Upper lobe of right lung (tissue), 1 donor: ENCODE measurements at places on chromosomes 1 and 21. TPM values are rescaled to one million over a fixed set of nuclear protein-coding genes. Genes with fewer than 3 reads are reported as not detected.

- H3K4me3 ChIP-seq: no peak overlapping the region
- H3K36me3 ChIP-seq: no peaks in the 10 kb centered on the region
- DNase-seq: peak; percentile 59
- H3K27ac ChIP-seq: no peak overlapping the region
- no peaks in the 10 kb centered on the region for H3K27me3 ChIP-seq
Observed at GRCh38 chr21:45538381-45539045, 3.7 kb downstream of the SLC19A1 start.

DNA sequence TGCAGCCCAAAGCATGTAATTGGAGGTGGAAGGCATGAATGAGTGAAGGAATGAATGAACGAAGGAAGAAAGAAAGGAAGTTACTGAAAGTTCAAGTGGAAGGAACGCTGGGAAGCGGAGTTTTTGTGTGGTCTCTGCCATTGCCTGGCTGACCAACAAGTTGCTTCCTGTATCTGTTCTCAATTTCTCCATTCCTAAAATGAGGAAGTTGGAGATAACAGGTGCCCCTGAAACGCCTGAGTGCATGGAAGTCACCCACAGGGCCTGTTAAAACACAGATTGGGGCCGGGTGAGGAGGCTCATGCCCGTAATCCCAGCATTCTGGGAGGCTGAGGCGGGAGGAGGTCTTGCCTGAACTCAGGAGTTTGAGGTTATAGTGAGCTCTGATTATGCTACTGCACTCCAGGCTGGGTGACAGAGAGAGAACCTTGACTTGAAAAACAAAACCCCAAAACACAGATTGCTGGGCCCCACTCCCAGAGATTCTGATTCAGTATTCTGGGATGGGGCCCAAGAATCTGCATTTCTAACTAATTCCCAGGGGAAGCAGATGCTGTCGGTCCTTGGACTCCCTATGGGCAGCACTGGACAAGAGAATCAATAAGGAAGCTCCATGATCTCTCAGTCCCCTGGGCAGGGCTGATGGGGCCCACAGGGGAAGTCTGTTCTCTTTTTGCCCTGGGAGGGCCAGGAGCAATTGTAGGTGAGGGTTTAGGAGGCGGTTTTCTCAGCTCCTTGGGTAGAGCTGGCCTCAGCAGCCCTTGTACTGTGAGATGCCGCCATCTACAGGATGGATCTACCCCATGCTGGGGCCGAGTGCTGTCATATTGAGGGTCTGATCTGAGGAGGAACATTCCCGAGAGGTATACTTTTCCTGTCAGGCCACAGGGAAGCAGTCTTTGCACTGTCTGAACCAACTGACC lies 3.3 kb upstream of the CNR2 start:
- H3K36me3 ChIP-seq: no peaks in the 10 kb centered on the region
- DNase-seq: peak; percentile 81
- peaks cover 12% of the 10 kb centered on the region for H3K4me1 ChIP-seq
- no peaks in the 10 kb centered on the region for H3K27me3 ChIP-seq
- no peak overlapping the region for H3K4me3 ChIP-seq
- no peak overlapping the region for H3K27ac ChIP-seq

DNA sequence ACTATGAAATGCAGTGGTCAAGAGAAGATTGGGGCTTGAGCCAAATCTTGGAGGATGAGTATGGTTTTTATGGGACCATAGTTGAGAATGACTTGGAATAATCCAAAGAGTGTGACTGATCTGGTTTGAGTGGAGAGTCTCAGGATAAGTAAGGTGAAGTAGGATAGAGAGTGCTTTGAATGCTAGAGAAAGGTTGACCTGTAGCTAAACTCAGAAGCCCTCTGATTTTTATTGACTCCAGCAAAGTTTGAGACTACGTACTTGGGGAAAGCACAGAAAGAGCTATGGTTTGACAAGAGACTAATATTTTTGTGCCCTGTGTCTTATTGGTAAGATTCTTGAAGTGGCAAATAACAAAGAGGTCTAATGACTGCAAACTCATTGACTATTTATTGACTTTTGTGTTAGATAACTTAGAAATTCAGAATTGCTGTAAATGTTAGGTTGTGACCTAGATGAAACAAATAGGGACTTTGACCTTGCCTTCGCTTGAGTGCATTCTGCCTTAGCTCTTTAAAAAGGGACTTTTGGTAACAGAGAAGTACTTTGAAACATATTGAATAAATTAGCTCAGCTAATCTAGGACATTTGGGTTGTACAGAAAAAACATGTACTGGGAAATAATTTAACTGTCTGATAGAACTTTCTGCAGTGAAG lies 35.1 kb downstream of the UAP1 start:
- peaks cover 83% of the 10 kb centered on the region for H3K36me3 ChIP-seq
- H3K27me3 ChIP-seq: no peaks in the 10 kb centered on the region
- DNase-seq: no peak
- H3K27ac ChIP-seq: no peak overlapping the region
- H3K4me1 ChIP-seq: no peaks in the 10 kb centered on the region

Gene ERO1B
- total RNA-seq: 7.8 TPM

GRCh38 chr1:59315529-59316463 lies 18.9 kb downstream of the FGGY start:
- DNase-seq: no peak
- H3K4me3 ChIP-seq: no peak overlapping the region
- H3K36me3 ChIP-seq: no peaks in the 10 kb centered on the region

GRCh38 chr1:217494767-217495166 lies 136.1 kb downstream of the GPATCH2 start:
- H3K36me3 ChIP-seq: peaks cover 8% of the 10 kb centered on the region
- H3K27me3 ChIP-seq: no peaks in the 10 kb centered on the region
- H3K27ac ChIP-seq: no peak overlapping the region
- H3K4me3 ChIP-seq: no peak overlapping the region
- no peak for DNase-seq

- no peaks in the 10 kb centered on the region for H3K36me3 ChIP-seq
- H3K27me3 ChIP-seq: no peaks in the 10 kb centered on the region
- no peak overlapping the region for H3K4me3 ChIP-seq
- DNase-seq: no peak
- H3K4me1 ChIP-seq: no peaks in the 10 kb centered on the region
Observed at GRCh38 chr1:209527372-209527771, 56.1 kb upstream of the CAMK1G start.

Gene CELA3A
- total RNA-seq: not detected

Gene S100PBP
- total RNA-seq: 34.9 TPM

- no peak overlapping the region for H3K4me3 ChIP-seq
- H3K27ac ChIP-seq: peak overlapping the region; percentile 27
- peak; percentile 67 for DNase-seq
- no peaks in the 10 kb centered on the region for H3K27me3 ChIP-seq
- H3K36me3 ChIP-seq: no peaks in the 10 kb centered on the region
Observed at GRCh38 chr1:198656500-198656932, 17.7 kb downstream of the PTPRC start.

- peaks cover 9% of the 10 kb centered on the region for H3K4me1 ChIP-seq
- no peak overlapping the region for H3K27ac ChIP-seq
- H3K4me3 ChIP-seq: peak overlapping the region; percentile 29
- no peak for DNase-seq
- peaks cover 75% of the 10 kb centered on the region for H3K27me3 ChIP-seq
Observed at GRCh38 chr1:202709276-202710041, 795 bp downstream of the SYT2 start.

Gene ANKRD13C
- 20.9 TPM for total RNA-seq

GRCh38 chr1:218705911-218706893 lies 361.1 kb downstream of the TGFB2 start:
- no peaks in the 10 kb centered on the region for H3K4me1 ChIP-seq
- H3K36me3 ChIP-seq: no peaks in the 10 kb centered on the region
- no peak for DNase-seq
- no peak overlapping the region for H3K27ac ChIP-seq
- no peaks in the 10 kb centered on the region for H3K27me3 ChIP-seq

GRCh38 chr21:27528697-27529096 lies 561.8 kb upstream of the ADAMTS5 start:
- no peak overlapping the region for H3K27ac ChIP-seq
- no peak overlapping the region for H3K4me3 ChIP-seq
- H3K27me3 ChIP-seq: no peaks in the 10 kb centered on the region
- H3K36me3 ChIP-seq: no peaks in the 10 kb centered on the region

DNA sequence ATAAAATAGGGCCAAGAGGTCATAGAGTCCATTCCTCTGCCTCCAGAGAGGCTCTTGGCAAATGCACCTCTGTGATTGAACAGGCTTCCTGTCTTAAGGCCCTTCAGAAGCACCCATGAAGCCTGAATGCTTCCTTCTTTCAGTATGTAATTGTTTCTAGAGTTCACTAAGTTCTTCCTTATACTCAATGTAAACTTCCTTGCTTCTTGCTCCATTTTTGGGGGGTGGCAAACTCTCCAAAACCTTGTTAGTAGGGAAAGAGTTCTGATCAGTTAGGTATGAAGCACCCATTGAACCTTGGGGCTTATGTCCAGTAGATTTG lies 102.3 kb upstream of the LPGAT1 start:
- no peak for DNase-seq
- H3K27ac ChIP-seq: no peak overlapping the region
- no peaks in the 10 kb centered on the region for H3K27me3 ChIP-seq
- H3K4me3 ChIP-seq: no peak overlapping the region

- H3K27ac ChIP-seq: no peak overlapping the region
- no peaks in the 10 kb centered on the region for H3K27me3 ChIP-seq
- no peak overlapping the region for H3K4me3 ChIP-seq
- no peaks in the 10 kb centered on the region for H3K4me1 ChIP-seq
Observed at GRCh38 chr1:198304431-198304830, 147.6 kb downstream of the NEK7 start.

Gene KCNN3
- total RNA-seq: 7.6 TPM

Gene FCRLB
- total RNA-seq: 2.0 TPM

- no peak overlapping the region for H3K4me3 ChIP-seq
- H3K27me3 ChIP-seq: no peaks in the 10 kb centered on the region
- H3K27ac ChIP-seq: no peak overlapping the region
- DNase-seq: no peak
Observed at GRCh38 chr1:77688939-77689338, 6.5 kb upstream of the ZZZ3 start.

Gene EXTL1
- 0.49 TPM for total RNA-seq

DNA sequence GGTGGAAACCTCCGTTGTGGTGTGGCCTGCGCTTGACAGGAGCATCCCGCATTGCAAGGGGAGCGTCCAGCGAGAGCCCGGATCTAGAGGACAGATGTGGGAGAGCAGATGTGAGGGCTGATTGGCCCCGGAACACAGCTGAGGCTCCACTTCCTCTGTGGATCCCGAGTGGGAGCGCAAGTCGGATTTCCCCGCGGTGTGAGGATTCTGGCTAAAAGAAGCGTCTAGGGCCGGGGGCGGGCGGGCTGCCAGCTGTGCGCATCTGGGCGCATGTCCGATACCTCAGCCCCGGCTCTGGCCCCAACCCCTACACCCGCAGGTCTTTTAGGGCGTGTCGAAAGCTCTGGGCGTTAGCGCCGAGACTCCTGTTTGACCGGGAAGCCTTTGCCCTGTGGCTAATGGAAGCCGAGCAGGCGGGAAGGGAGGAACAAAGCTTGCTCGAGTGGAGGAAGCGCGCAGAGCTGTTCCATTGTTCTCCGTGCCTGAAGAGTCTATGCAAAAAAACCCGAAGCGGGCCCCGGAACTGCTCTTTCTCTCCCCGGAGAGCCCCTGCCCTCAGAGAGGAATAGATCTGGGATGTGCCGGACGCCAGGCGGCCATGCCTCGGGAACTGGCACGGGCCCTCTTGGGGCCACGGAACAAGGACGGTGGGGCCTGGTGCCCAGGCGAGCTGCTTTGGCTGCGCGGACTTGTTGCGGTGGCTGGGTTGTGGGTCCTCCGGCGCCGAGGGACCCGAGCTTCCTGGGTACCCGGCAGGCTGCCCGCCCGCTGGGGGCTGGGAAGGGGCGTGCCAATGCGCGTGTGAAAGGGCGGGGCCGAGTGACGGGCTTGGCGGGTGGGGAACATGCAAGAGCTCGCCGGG lies 111.1 kb downstream of the NAV1 start:
- peak overlapping the region; percentile 72 for H3K27ac ChIP-seq
- H3K36me3 ChIP-seq: no peaks in the 10 kb centered on the region
- peak; percentile 88 for DNase-seq

- H3K4me3 ChIP-seq: no peak overlapping the region
- H3K4me1 ChIP-seq: peaks cover 13% of the 10 kb centered on the region
- no peak for DNase-seq
- H3K36me3 ChIP-seq: no peaks in the 10 kb centered on the region
Observed at GRCh38 chr1:58765006-58765405, 18.8 kb downstream of the JUN start.
